ENCODE measurements at places on chromosomes 7 and 10. TPM values are rescaled to one million over a fixed set of nuclear protein-coding genes. Genes with fewer than 3 reads are reported as not detected.

Gene RPA3
- 15.8 TPM for total RNA-seq

GRCh38 chr10:61452655-61453641 lies at the start of gene TMEM26:
Gene TMEM26 (minus strand): TSS chr10:61453381. CDS start chr10:61453081, 300 bp downstream.
- peak; percentile 85 for DNase-seq

- no peak for DNase-seq
These were observed 117.5 kb upstream of the HGF start for GRCh38 chr7:81887098-81888090.

- DNase-seq = no peak
These were observed 194.0 kb downstream of the TAX1BP1 start for GRCh38 chr7:27933671-27934565.

All from sigmoid colon (tissue), 7 donors.